ENCODE measurements at places on chromosomes 3 and 15.

DNA sequence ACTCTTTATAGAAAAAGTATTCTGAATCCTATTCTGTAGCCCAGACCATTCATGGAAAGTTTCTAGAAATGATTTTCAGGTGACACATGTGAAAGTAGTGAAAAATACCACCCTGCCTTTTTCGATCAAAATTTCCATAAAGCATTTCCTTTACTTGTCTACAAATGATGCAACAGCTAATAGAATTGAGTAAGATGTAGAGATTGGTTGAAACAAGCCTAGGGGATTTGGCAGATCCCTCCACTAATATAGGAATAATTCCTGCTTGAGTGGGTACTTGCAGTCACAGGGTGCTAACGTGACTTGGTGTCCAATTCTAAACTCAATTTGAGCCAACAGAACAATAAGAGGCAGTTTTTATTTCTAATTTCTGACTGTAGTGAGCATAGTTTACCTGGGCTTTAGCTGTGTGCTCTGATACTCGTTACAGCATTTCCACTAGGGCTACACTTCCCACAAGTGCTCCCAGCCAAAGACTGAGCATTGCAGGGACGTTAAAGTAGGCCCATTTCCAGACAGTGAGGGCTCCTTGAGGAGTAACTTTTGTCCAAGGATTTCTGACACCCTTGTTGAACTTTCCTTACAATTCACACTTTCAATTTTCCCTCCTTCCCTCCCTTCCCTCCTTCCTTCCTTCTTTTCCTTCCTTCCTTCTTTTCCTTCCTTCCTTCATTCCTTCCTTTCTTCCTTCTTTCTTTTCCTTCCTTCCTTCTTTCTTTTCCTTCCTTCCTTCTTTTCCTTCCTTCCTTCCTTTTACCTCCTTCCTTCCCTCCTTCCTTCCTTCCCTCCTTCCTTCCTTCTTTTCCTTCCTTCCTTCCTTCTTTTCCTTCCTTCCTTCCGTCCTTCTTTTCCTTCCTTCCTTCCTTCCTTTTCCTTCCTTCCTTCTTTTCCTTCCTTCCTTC is 53.9 kb upstream of the TP63 start:
- no peak overlapping the region for H3K27ac ChIP-seq
- DNase-seq, result no peak
- no peaks in the 10 kb centered on the region for H3K27me3 ChIP-seq
- H3K4me3 ChIP-seq, result no peak overlapping the region
- no peaks in the 10 kb centered on the region for H3K4me1 ChIP-seq
- H3K36me3 ChIP-seq, result no peaks in the 10 kb centered on the region

DNA sequence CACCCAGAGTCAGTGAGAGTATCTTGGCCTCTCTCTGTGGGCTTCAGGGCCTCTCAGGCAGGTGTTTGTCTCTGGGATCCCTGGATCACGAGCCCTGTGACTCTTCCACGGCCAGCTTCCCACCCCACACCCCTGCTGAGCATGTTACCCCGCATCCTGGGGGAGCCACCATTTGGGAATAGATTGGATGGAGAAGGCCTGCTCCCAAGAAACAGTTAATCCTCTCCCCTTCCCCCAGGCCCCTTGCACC is 15.5 kb upstream of the SRP14 start:
- peaks cover 15% of the 10 kb centered on the region for H3K4me1 ChIP-seq
- no peak overlapping the region for H3K4me3 ChIP-seq
- no peaks in the 10 kb centered on the region for H3K27me3 ChIP-seq
- no peak for DNase-seq
- no peak overlapping the region for H3K27ac ChIP-seq

- no peaks in the 10 kb centered on the region for H3K4me1 ChIP-seq
- no peaks in the 10 kb centered on the region for H3K27me3 ChIP-seq
- DNase-seq, result no peak
- no peak overlapping the region for H3K4me3 ChIP-seq
- H3K27ac ChIP-seq, result no peak overlapping the region
Measured at GRCh38 chr15:100929641-100930042, 10.5 kb downstream of the LRRK1 start.

DNA sequence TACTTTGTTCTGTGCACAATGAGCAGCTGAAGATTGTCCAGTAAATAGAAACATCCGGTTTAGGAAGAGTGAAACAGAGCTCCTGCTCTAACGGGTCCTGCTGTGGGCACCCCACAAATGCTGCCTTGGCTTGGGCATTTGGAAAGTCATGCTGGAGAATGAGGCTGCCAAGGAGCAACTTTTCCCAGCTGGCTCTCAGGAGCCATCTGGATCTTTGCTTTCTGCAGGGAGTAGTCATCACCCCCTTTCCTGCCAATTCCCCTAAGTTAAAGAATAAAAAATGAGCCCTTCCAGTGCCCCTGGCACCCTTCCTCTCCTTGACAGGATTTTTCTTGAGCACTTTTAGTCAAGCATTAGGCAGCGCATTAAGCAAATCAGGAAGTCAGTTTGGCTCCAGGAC is 90.0 kb downstream of the FAM43A start:
- H3K27ac ChIP-seq, result no peak overlapping the region
- H3K4me1 ChIP-seq, result peaks cover 14% of the 10 kb centered on the region
- no peak overlapping the region for H3K4me3 ChIP-seq
- no peaks in the 10 kb centered on the region for H3K36me3 ChIP-seq
- H3K27me3 ChIP-seq, result no peaks in the 10 kb centered on the region

GRCh38 chr3:57152151-57153143 is 12.7 kb downstream of the IL17RD start:
- no peaks in the 10 kb centered on the region for H3K27me3 ChIP-seq
- H3K4me3 ChIP-seq, result no peak overlapping the region
- peaks cover 11% of the 10 kb centered on the region for H3K4me1 ChIP-seq
- H3K36me3 ChIP-seq, result no peaks in the 10 kb centered on the region

Measured in hepatocyte (in vitro differentiated cells).